ENCODE measurements at places on chromosomes 5 and 9.

- H3K4me3 ChIP-seq: no peak overlapping the region
- no peak for DNase-seq
- H3K27me3 ChIP-seq: no peaks in the 10 kb centered on the region
- no peak overlapping the region for H3K27ac ChIP-seq
Measured at GRCh38 chr5:133006653-133007052, 19.7 kb downstream of the ZCCHC10 start.

GRCh38 chr9:135130207-135130976 is 42.9 kb downstream of the OLFM1 start:
- peaks cover 5% of the 10 kb centered on the region for H3K4me1 ChIP-seq
- no peaks in the 10 kb centered on the region for H3K27me3 ChIP-seq
- no peaks in the 10 kb centered on the region for H3K36me3 ChIP-seq
- no peak overlapping the region for H3K4me3 ChIP-seq
- no peak overlapping the region for H3K27ac ChIP-seq

DNA sequence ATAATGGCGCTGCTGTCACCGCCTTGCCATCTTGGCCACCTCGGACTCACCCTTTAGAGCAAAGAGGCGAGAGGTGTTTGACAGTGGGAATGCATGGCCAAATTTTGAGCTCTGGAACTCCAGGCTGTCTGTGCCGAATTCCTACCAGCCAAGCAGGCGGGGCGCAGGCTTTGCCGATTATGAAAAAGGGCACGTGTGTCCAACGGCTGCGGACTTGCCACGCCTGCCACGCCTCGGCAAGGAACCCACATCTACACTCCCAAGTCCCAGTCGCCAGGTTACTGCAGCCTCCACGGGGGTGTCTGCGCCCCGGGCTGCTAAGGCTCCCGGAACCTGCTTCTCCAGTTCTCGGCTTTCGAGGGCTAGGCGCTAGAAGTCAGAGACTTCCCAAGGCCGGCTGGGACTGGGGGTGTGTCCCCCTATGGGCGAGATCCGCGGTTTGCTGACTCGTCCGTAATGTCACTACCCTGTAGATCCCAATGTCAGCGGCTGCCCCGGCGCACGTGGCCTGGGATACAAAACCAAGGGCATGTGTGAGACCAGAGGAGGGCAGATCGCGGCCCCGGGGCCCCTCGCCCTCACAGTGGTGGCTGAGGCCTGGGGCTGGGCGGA is 2.8 kb downstream of the NPR3 start:
- peaks cover 32% of the 10 kb centered on the region for H3K4me1 ChIP-seq
- H3K27me3 ChIP-seq: peaks cover 63% of the 10 kb centered on the region
- H3K36me3 ChIP-seq: no peaks in the 10 kb centered on the region
- H3K4me3 ChIP-seq: no peak overlapping the region

DNA sequence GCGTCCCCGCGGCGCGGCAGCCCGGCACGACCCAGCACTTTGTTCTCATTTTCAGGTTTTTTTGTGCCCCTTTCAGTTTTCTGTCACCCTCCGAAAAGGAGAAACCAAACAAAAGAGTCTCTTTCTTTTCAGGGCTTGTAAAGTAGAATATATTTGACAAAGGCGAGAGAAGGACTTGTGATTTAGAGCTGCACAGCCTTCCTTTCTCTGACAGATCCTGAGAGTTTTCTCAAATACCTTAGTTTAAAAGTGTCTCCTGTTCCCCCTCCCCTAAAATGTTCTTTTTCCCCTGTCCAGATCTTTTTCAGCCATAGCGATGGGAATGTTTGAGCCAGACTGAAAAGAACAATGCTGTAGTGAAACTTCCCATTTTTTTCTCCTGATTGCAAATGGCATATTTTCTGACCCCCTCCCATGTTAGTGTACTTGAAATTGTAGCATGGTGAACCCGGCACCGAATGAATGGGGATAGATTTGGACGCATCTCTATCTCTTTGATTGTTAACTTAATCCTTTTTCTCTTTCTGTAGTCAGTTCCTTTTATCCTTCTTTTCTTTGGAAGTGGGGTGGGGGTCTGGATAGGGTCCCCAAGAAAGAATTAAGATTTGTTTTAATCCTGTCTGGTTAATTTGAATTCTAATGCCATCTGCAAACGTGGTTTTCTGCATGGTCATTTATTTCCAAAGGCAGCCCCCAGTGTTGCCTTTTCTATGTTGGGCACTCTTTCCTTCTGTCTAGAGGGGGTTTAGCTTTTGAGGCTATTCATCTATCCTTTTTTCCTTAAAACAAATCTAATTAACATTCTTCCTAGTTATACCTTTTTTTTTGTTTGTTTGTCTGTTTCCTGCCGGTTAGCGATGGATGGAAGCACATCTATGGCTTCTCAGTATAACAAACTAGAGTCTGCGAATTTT is 2.2 kb downstream of the ZSWIM6 start:
- H3K4me3 ChIP-seq: peak overlapping the region; percentile 73
- peaks cover 43% of the 10 kb centered on the region for H3K27me3 ChIP-seq
- H3K4me1 ChIP-seq: peaks cover 24% of the 10 kb centered on the region
- no peak for DNase-seq

GRCh38 chr9:114364134-114365041 is 23.4 kb downstream of the AKNA start:
- no peak for DNase-seq
- H3K36me3 ChIP-seq: peaks cover 89% of the 10 kb centered on the region
- H3K4me3 ChIP-seq: no peak overlapping the region
- H3K27ac ChIP-seq: peak overlapping the region; percentile 88
- H3K27me3 ChIP-seq: no peaks in the 10 kb centered on the region

DNA sequence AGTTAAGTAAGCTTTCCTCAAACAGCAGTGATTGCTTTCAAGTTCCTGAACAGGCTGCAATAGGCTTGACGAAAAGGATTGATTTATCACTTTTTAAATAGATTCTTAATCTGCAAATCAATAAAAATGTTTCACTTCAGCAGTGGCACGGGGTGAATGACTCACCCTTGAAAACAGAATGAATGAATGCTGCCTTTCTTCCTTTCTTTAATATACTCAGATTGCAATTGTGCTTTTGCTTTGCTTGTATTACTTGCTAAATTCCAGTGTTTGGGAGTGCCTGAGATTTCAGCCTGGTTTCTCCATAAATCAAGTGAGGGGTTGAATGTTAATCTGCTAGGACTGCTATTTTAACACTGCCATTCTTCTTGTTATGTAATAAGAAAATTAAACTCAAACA is 1293.8 kb downstream of the PTPRD start:
- no peaks in the 10 kb centered on the region for H3K27me3 ChIP-seq
- H3K4me1 ChIP-seq: no peaks in the 10 kb centered on the region
- no peak overlapping the region for H3K4me3 ChIP-seq
- no peaks in the 10 kb centered on the region for H3K36me3 ChIP-seq

Data from activated naive CD4-positive, alpha-beta T cell treated with anti-CD3 and anti-CD28 coated beads, Interleukin-2, amount 10 ng/mL, durations not matched to agents 7 days and 5 days (primary cell).